ENCODE measurements at places on chromosomes 12 and 14.

DNA sequence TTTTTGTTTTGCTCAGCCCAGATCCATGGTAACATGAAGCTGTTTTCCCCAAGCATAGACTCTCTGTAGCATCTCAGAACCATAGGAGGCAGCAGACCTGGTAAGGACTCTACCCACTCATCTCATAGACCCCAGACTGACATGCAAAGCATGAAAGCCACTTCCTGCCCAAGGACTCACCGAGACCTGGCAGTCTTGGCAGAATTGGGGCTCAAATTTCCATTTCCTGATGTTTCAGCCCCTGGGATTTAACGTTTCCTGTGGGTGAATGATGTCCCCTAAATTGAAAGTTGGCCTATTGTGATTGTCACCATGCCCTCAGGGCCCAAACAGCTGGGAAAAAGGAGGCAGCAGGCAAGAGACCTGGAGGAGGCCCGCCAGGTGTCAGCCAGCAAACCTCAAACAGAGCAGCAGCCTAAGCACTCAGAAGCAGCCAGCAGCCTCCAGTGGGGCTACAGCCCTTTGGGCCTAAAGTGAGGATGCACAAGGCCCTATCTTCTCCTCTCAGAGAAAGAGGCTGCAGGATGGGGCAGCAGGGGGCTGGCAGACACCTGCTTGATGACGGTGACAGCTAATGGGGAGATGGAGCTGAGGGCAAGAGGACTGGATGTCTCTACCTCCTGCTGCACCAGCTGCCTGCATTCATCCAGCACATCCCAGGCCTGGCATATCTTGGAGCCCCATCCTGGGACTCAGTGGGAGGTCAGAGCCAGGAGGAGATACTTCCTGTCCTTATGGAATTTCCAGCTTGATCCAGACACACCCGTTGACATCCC, 8.5 kb downstream of the KRT85 start:
- DNase-seq: no peak

DNA sequence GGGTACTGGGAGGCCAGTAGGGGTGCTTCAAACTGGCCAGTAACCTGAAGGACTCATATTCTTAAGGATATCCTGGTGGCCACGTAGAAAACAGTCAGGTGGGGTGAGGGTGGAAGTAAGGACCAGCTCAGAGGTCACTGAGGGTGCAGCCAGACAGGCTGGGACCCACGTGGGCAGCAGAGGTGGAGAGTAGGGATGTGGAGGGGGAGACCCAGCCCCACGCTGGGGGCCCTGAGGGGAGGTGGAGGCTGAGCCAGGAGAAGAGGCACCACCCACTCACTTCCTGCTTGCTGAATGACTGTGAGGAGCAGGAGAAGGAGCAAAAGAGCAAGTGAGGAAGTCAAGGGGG, 12.6 kb upstream of the SERPINA3 start:
- peak; percentile 49 for DNase-seq

DNA sequence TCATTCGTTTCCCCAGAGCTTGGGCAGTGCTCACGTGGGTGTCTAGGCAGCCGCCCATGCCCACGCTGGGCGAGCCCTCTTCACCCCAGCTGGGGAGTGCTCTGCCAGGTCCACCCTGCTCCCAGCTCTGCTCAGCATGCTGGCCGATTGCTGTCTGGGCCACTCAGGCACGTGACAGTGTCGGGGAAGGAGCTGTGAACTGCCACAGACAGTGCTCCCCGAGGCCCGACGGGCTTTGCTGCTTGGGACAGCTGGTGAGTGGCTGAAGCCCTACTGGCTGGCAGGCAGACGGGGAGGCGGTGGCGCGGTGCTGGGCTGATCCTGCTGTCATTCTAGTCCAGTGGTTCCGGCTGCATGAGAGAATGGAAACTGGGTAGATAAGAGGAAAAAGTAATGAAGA, 15.8 kb downstream of the NOC4L start:
- DNase-seq: no peak

- DNase-seq: peak; percentile 22
Measured at GRCh38 chr12:108193917-108194316, 64.8 kb downstream of the WSCD2 start.

- no peak for DNase-seq
Measured at GRCh38 chr14:65631040-65631439, 218.5 kb downstream of the FUT8 start.

DNA sequence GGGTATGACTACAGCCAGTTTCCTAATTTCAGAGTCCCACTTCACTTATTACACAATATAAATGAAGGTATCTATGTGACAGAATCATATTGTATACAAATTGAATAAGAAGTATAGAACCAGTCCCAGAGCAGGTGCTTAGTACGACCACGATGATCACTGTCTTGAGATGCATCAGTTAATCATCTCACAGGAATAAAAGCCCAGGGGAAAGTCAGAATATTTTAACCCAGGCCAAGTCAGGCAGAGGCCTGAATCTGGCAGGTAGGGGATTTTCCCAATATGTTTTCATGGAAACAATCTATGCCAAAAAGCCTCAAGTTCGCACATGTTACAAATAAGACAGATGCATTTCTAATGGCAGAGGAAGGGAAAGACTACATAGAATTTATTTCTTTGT, 758.4 kb downstream of the BCL11B start:
- DNase-seq: no peak

DNA sequence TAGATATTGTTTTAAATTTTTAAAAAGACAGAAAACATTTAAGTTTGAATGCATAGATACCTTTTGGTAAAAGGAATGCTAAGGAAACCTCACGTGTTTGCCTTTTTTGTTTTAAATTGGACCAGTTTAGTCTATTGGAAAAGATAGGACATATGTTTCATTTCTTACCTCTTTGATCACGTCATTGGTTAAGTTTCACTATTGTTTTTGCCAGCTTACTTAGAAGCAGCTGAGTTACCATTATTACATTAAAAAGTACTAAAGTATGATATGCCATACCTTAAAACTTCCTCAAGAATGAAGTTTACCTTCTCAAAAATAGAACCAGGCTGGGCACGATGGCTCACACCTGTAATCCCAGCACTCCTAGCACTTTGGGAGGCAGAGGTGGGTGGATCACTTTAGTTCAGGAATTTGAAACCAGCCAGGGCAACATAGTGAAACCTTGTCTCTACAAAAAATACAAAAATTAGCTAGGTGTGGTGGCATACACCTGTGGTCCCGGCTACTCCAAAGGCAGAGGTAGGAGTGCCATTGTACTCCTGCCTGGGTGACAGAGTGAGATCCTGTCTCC, 54.4 kb downstream of the SRGAP1 start:
- no peak for DNase-seq

- no peak for DNase-seq
Measured at GRCh38 chr14:47710581-47710980, 35.2 kb upstream of the MDGA2 start.

DNA sequence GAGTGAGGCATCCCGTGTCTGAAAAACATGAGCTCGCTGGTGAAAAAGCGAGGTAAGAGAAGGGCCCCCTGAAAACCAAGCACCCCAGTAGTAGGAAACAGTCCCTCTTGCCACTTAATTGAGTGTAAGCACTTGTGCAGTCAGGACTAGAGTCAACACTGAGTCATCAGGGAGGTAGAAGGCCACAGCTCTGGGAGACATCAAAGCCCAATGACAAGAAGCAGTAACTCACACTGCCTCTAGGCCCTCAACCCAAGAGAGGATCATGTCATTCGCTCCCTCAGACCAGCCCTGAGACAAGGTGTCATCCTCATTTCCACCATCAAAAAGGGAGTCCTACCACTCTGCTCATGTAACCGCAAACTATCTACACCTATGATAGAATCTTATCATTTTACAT, 17.8 kb downstream of the POMT2 start:
- peak; percentile 79 for DNase-seq

DNA sequence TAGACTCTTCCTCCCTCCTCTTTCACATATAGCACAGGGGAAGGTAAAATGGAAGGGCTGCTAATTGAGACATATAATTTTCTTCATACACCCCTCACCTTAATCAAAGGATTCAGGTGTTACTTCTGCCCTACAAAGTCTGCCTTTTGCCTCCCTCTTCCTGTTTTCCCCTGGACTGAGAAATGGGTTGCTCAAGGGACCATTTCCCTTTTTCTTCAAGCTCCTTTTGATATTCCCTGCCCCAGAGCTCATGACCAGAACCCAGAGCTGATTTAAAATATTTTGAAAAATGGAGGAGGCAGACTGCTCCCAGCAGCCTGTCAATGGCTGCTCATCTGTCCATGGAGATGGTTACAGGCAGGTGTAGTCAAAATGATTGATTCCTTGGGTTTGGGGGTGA, 6.3 kb upstream of the PIP4K2C start:
- DNase-seq: no peak

DNA sequence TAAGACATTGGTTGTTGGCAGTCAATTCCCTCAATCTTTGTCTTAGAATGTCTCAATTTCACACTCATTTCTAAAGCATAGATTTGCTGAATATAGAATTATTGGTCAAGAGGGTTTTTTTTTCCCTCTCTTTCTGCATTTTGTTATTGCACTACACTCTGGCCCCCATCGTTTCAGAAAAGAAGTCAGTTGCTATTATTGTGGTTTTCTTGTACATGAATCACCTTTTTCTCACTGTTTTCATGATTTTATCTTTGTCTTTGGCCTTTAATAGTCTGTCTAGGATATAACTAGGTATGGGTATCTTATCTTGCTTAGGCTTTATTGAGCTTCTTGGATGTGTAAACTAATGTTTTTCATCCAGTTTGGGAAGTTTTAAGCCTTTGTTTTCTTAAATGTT, 194.3 kb upstream of the DAAM1 start:
- DNase-seq: no peak

GRCh38 chr12:6615802-6616201, 8.6 kb upstream of the CHD4 start:
- no peak for DNase-seq

GRCh38 chr14:50954811-50955372, 10.6 kb upstream of the PYGL start:
- DNase-seq: peak; percentile 81

GRCh38 chr14:34693228-34693939, 21.0 kb downstream of the CFL2 start:
- no peak for DNase-seq

GRCh38 chr14:51547701-51548100, 104.0 kb upstream of the FRMD6 start:
- DNase-seq: no peak

DNA sequence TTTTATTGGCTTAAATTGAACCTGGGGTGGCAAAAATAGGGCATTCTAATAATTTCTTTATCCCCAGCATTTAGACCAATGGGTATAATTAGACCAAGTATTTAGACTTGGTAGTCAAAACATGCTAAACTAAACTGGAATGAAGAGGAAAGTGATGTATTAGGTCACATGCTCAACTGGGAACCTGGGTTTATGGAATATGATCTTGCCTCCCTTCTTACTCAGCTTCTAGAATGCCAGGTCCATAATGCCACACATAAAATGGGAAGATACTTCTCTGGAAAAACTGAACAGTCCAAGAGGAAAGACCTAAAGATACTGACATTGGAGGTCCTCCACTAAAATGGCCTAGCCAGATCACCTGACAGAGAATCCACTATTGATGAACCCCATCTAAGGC, 6.2 kb upstream of the BIN2 start:
- DNase-seq: peak; percentile 14

DNA sequence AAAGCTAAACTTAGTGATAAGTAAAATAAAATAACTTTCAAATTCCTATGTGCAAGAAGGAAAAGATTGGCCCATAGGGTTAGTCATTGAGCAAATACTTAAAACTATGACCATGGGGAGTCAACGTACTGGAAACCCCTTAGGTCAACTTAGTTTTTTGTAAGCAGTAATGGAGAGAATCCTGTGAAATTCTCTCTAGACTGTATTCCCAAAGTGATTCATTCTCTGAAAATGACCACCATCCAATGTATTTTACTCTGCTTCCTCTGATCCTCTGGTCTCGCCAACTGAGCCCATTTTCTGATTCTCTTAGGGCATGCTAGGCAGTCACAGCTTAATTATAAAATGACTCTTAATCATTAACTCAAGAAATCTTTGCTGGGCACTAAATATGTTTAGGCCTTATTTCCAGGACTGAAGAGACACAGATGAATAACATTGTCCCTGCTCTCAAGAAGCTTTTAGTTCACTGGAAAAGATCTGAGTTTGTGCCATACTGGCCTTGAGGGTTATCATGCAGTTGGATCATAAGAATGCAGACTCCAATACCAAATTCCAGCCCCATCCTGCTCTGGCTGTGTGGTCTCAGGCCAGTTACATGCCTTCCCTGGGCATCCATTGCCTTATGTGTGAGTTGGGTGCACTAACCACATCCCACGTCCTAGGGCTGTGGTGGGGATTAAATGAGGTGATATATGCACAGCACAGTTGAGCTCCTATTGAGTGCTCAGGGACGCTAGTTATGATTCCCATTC, 732.4 kb downstream of the AACS start:
- DNase-seq: peak; percentile 30

GRCh38 chr14:23938823-23939222, 14.7 kb upstream of the DHRS4 start:
- DNase-seq: no peak

GRCh38 chr12:124952801-124953200, 36.1 kb downstream of the DHX37 start:
- DNase-seq: no peak
